Vagina (tissue), 2 donors: ENCODE measurements at places on chromosomes 12 and 14.

DNA sequence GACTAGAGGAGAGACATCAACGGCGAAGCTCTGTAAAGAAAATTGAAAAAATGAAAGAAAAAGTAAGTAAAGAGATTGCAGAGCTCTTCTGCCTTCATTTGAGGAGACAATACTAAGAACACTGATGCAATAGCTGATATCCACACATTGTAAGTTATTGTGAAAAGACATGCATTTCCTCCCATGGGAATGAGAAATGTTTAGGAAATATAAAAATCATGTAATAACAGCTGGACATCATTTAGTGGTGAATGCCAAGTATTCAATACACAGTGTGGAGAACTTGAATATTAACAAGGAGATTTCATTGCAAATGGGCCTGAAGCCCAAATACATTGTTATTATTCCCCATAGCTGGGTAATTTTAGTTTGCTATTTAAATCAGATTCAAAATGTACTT, 179.2 kb downstream of the KICS2 start:
- no peak for DNase-seq

- DNase-seq = no peak
These were observed 450.0 kb upstream of the FAR2 start for GRCh38 chr12:28699029-28699428.

DNA sequence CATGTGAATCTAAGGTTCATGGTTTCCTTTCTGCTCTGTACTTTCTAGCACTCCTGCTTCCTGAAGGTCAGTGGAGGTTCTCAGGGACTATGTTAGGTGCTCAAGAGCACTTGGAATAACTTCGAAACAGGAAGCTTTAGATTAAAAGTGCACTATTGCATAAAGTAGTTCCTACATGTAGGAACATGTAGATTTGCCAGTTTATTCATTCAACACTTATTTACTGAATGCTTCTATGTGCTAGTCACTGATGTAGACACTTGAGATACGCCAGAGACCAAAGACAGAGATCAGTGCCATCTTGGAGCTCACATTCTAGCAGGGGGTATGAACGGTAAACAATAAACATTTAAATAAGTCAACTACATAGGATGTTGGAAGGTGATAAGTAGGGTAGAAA, 87.7 kb downstream of the DHRS2 start:
- no peak for DNase-seq

DNA sequence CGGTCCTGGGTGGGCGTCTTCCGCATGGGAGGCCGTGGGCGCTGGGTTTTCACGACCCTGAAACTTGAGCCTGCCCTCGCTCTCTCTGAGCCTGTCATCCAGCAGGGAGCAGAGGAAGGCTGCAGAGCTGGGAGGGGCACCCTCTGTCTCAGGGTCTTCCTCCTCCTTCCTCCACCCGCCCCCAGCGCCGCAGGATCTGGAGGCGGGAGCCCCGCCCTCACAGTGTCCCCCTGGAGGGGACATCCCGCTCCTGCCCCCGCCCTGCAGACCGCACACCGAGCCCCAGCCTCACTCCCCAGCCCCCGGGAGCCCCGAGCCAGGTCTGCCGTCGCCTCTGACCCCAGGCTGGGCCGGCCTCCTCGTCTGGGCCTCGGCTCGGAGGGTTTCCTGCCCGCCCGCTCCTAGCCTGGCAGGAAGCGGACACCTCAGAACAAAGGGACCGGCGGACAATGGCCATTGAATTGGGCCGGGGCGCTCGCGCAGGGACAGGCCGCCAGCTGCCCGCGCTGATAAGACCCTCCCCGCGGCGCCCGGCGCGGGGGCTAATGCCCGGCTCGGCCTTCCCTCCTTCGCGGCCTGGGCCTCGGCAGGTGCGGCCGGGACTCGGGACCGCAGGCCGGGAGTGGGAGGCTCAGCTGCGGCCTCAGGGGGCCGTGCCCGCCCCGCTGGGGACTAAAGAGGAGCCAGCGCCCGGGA, 15.3 kb upstream of the NUDT14 start:
- no peak for DNase-seq

- peak; percentile 25 for DNase-seq
These were observed 4.4 kb downstream of the TXNRD1 start for GRCh38 chr12:104219908-104220404.
